Skin of body (tissue), 3 donors: ENCODE measurements at places on chromosomes 1 and 21. TPM values are rescaled to one million over a fixed set of nuclear protein-coding genes. Genes with fewer than 3 reads are reported as not detected.

GRCh38 chr1:153025797-153026196 lies 5.2 kb upstream of the SPRR1B start:
- DNase-seq, result no peak

DNA sequence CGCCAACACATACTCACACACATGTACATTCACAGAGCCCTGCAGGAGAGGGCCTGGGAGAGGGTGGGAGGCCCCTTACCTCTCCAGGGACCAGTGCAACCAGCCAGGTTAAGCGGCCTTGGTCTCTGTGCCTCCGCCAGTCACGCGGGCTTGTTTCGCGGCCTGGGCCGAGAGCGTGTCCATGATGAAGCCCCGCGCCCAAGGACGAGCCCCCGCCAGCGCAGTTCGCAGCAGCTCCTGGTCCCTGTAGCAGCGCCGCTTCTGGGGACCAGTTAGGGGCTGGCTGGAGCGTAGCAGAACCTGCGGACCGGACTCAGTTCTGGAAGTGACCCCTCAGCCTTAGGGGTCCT lies 7.3 kb upstream of the FAM167B start:
- no peak for DNase-seq

Gene RNF186
- total RNA-seq, result not detected

- no peak for DNase-seq
Observed at GRCh38 chr1:86370601-86371022, 25.5 kb downstream of the ODF2L start.

Gene GOLT1A
- total RNA-seq, result not detected

GRCh38 chr1:209387969-209388329 lies 195.6 kb upstream of the CAMK1G start:
- DNase-seq, result no peak

- DNase-seq, result no peak
Observed at GRCh38 chr1:177384461-177384860, 213.7 kb downstream of the BRINP2 start.
